Adipocyte (in vitro differentiated cells): ENCODE measurements at places on chromosomes 3 and 15.

DNA sequence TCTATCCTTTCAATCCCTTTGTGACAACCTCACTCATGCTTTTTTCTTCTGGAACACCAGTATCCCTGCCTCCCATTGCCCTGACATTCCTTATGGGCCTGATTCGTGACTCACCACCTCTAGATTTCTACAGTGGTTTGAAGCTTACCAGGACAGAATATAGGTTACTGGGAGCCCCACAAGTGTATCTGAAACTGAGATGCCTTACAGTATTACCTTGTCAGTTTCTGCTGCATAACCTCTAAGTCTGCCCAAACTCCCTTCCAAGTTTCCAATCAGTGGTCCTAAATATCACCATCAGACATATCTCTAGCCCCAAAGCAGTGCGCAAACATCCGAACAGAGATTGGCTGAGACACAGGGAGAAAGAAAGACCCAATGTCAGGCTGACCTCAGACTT is 5.6 kb downstream of the CPB1 start:
- DNase-seq = no peak

DNA sequence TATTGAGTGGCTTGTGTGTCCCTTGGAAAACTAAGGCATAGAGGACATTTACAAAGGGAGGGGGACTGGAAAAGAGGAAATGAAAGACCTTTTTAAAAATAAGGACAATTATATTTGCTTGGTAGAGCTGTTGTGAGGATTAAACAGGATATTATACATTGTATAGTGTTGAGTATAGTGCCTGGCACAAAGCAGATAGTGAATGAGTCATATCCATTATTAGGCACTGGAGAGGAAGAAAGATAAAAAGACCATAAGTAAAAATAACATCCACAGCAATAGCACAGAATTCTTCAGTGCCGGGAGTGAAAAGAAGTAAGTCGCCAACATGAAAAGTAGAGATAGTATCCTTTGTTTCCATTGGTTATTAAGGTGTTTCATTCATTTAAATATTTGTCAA is 623.3 kb downstream of the PDCD6IP start:
- no peak for DNase-seq

DNA sequence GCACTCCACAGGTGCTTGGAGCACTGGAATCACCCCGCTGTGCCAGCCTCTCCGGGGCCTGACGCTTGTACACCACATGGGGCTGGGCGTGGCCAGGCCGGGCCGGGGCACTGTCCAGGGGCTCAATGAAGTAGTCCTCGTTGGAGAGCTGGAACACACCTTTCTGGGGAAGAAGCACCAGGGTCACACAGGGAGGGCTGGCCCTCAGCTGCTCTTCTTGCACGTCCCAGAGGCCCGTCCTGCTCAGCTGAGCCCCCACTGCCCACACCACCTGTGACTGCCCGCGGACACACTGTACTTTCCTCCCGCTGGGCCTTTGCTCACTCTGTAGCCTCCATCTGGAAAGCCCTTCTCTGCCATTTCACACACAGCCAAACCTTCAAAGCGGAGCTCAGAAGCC is 13.3 kb downstream of the ADAMTS7 start:
- DNase-seq = no peak

- no peak for DNase-seq
These were observed 27.5 kb upstream of the FAM81A start for GRCh38 chr15:59410391-59410896.

GRCh38 chr3:42507761-42508335 is 5.4 kb downstream of the VIPR1 start:
- no peak for DNase-seq

DNA sequence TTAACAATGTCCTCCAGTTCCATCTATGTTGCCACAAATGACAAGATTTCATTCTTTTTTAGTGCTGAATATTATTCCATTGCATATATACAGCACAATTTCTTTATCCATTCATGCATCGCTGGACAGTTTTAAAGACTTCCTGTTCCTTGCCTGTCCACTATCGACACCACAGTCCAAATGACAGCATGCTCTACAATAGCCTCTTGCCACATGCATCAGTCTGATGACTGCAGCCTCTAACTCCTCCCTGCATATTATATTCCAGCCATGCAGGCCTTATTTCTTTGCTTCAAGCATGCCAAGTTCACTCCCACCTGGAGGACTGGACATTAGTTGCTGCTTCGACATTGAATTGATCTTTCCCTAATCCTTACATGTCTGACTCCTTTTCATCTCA is 306.2 kb downstream of the FOXP1 start:
- no peak for DNase-seq

DNA sequence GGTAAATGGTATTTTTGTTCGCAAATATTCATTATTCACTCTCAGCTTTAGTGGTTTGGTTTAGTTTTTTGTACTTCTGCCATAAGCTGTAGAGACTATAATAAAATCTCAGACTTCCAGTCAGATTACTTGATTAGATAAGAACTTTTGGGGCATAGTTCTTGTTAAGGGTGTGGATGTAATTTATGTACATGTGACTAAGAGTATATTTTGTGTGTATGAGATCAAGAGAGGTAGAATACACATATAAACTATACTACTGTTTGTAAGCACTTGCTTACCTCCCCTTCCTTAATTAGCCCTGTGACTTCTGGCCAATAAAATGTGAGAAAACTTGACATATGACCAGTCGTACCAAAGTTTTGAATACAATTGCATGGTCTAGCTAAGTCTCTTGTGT is 12.0 kb downstream of the CNTN3 start:
- DNase-seq = no peak

GRCh38 chr3:71226565-71227269 is 356.8 kb downstream of the FOXP1 start:
- no peak for DNase-seq
